ENCODE measurements at places on chromosomes 16 and 17.

DNA sequence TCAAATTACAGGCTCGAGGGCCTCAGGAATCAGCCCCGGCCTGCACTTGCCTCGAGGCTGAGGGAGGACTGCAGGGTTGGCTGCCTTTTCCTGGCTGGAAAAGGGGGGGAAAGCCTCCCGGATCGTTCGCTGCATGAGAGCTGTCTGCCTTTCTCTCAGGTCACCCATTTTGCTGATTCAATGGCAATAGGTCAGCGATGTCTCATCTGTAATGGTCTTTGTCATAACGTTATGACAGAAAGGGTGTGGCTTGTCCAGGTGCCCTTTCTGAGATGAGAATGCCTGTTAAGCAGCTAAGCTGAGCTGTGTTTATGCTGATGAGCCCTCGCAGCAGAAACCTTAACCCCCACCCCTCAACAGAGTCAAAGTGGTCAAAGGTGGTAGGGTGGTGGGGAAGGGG, 81.8 kb downstream of the AKAP1 start:
- no peak for DNase-seq

DNA sequence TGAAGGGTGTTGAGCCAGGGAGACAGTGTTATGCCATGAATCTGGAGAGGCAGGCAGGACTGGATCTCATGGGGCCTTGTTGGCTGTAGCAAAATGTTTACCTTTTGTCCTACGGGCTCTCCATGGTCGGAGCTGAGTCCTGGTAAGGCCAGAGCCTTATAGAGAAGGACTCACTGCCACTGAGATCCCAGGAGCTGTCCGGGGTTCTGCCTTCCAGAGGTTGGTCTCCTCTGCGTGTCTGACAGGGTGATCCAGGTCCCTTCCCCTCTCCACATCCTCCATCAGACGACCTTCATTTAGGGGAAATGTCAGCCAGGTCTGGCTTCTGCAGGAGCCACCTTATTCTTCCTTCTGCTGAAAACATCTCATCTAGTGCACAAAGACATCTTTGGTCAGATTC, 285.2 kb upstream of the N4BP1 start:
- no peak for DNase-seq

DNA sequence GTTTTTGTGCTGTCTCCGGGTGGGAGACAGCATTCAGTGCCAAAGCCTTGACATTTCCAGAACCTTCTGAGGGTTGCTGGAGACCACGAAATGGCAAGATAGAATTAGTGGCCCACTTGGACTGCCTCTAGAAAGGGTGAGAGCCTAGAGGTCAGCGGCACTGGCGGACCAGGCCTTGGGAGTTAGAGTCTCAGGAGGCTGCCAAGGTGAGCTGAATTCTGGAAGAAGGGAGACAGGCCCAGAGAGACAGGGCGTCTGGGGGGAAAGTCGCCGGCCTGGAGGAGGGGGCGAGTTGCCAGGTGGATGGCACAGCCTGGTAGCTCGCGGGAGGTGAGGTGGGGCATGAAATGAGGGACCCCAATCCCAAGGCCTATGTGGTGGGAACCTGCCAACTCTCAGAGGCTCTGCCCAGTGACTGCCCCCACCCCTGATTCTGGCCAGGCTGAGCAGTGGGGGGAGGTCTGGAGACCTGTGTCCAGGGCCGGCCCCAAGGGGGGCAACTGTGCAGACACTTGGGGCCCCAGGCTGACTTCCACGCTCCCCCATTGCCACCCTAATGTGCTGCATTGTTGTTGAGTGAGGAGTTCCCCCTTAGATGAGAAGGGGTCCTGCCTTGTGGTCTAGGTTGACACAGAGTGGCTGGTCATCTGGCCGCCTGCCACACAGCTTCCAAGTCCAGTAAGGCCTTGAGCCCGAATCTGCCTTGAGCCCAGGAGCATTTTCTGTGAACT, 211.1 kb upstream of the CIBAR2 start:
- DNase-seq = no peak

GRCh38 chr16:73196670-73197069, 148.7 kb upstream of the ZFHX3 start:
- peak; percentile 46 for DNase-seq

DNA sequence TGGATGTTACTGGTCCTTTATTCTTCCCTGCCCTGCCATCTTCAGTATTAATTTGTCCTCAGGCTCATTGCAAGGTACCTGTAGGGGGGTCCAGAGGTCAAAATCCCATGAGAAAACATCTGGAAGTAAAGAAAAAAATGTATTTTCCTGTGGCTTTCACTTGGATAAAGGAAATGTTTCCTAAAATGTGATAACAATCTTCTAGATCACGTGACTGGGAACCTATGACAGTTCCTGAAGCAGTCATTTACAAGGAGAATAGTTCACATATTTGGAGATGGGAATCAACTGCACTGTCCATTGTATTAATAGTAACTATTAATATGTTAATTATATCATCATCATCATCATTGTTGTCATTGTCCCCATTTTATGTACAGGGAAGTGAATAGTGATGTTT, 915.1 kb upstream of the EEF2KMT start:
- DNase-seq = no peak

All from fibroblast of lung (primary cell).